Ecto neural progenitor cell (in vitro differentiated cells): ENCODE measurements at places on chromosomes 6 and 20.
A peak's percentile ranks its signal among the peaks of the same experiment; 100 is the strongest.

DNA sequence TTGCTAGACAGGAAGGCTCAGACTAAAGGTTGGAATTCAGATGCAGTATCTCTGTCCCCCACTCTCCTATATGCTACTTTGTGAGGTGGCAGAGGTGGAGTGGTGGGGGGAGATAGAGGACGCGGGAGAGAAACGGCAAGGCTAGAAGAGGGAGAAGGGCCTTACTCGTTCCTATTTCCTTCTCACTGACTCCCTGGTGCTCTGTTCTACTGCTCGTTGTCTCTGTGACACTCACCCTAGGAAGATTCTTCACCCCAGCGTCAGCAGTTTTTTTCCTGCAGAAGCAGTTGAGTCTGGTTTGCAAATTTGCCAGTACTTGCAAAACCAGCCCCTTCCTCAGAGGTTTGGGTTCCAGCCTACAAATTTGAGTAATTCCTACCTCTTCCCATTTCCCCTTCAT is 801.1 kb upstream of the SLC35B3 start:
- no peak for DNase-seq

DNA sequence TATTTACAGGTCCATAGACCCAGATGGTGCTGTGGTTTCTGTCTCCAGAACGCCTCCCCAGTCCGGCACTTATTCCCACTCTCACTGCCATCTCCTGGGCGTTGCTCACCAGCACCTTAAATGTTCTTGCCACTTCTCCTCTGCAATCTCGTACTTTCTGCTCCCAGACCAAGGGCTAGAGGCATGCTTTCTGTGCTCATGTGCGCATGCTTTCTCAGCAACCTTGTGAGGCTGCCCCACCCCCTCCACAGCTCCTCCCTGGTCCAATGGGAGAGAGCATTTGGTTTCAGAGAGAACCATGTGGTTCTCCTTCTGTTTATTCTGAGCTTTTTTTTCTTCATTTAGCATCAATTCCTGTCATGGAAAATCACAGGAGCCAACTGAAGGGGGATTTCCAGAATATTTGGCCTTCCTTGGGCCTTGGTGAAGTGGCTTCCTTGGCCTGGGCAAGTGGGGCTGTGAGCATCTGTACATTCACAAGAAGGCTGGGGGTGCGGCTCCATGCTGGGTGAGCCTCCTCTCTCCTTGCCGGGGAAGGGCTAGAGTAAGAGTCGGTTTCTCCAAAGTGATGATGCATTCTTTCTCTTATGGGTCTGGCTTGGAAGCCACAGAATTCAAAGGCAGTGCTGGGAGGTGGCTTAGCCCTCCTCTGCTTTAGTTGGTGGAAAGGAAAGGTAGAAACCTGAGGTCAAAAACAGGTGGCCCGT is 66.6 kb downstream of the PHACTR3 start:
- peak; percentile 19 for DNase-seq

DNA sequence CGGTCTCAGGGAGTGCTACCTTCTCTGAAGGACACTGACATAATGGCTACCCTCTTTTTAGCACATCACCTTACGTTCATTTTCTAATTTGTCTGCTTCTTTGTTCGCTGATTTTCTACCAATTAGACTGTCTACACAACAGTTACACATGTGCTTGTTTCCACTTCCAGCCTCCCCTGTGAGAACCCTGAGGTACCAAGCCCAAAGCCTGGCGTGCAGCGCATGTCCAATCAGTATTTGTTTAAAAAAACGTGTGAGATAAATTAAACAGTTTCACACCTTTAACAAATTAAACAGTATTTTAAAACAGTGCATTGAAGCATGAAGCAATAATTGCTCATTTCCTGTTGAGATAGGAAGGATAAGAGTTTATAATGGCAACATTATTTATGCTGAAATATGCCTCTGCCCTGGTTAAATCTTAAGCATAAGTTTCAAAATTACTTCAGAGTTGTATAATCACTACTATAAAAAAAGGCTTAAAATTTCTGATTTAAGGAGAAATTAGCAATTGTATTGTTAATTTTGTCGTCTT is 88.9 kb downstream of the MAP3K5 start:
- no peak for DNase-seq

DNA sequence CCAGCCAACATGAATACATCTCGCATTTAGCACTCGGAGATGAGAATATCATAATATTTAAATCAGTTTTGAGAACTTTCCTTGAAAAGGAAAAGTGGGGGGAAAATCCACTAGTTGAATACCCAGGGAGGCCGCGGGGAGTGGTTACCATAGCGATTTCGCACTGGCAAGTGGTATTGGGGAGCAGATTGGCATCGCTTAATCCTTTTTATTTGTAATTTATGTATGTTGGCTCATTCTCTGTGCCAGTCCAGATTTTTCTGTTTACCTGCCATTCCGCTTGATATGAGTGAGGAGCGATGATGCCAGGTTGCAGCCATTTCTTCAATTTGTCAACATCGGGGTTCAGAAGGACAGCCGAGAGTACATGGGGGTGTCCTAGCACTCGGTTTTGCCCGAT is 291.8 kb downstream of the ZNF217 start:
- no peak for DNase-seq

DNA sequence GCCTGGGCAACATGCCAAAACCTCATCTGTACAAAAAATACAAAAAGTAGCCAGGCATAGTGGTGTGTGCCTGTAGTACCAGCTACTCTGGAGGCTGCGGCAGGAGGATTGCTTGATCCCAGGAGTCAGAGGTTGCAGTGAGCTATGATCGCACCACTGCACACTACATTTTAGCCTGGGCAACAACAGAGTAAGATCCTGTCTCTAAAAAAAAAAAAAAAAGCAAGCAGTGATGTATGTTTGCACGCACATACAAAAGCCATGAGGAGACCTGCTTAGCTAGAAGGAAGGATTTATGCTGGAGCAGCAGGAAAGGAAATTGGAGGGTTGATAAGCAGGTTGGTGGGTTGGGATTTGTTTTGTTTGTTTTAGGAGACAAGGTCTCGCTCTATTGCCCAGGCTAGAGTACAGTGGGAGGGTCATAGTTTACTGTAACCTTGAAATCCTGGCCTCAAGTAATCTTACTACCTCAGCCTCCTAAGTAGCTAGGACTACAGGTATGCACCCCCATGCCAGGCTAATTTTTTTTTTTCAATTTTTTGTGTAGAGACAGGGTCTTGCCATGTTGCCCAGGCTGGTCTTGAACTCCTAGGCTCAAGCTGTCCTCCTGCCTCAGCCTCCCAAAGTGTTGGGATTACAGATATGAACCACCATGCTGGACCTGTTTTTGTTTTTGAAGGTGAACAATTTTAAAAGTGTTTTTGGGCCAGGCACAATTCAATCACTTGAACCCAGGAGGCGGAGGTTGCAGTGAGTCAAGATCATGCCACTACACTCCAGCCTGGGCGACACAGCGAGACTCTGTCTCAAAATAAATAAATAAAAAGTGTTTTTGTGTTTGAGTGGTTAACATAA is 4.0 kb downstream of the ZSWIM3 start:
- no peak for DNase-seq

DNA sequence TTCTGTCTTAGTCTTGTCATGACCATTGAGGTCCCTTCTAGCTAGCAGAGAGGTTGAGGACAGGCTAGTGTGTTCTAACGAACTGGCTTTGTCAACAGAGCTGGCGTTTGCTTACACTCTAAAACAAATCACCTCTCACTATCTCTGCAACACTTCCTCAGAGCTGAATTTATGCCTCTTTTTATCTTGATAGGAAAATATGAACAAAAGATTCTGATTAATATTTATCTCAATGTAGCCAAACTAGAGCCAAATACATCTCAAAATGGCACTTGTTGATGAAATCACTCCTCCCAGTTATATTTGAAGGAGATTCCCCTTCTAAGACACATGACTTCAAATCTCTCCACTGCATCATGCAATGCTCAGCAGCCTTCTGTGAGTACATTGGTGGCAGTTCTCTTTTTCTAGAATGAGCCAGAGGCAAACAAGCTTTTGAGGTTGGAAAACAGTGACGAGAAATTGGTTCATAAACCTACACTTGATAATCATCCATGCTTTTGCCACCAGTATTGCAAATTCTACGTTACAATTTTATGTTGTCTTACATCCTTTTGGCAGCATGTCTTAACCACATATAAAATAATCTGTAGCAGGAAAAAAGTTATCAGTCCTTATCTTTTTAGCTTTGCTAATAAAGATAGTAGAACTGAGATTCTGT is 615.7 kb upstream of the CITED2 start:
- no peak for DNase-seq

GRCh38 chr20:33139467-33139866 is 28.5 kb upstream of the BPIFA2 start:
- DNase-seq: no peak

- no peak for DNase-seq
Measured at GRCh38 chr20:45187693-45188092, 13.0 kb downstream of the PI3 start.

DNA sequence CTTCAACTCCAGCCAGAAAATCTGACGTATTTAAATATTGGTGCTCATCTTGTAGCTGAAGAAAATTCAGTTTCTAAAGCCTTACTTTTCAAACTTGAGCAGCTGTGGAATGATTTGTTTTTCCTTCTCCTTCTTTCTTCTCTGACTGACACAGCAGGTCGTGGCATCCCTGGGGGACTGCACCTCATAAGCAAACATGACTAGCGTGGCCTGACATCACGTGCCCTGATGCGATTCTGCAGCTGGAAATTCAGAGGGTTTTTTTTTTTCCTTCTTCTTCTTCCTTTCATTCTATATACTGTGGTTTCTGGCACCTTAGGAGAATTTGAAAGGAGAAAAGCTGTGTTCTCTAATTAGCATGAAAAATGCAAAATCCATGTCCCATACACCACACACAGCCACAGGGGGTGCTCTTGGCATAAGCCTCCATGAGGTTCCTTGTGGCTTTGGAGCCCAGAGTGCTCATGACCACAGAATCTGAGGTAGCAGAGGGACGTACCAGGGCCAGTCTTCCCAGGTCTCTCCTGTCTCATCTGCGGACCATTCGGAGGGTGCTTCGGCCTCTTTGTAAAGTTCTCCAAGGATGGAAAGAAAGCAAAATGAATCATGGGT is 258.5 kb upstream of the CDH4 start:
- DNase-seq: no peak

DNA sequence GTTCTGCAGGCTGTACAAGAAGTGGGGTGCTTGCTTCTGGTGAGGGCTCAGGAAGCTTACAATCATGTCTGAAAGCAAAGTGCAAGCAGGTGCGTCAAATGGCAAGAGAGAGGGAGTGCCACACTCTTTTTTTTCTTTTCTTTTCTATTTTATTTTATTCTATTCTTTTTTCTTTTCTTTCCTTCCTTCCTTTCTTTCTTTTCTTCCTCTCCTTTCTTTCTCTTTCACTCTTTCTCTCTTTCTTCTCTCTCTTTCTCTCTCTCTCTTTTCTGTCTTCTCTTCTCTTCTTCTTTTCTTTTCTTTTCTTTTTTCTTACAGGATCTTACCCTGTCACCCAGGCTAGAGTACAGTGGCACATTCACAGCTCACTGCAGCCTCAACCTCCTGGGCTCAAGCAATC is 19.5 kb downstream of the ACOT13 start:
- DNase-seq: no peak

DNA sequence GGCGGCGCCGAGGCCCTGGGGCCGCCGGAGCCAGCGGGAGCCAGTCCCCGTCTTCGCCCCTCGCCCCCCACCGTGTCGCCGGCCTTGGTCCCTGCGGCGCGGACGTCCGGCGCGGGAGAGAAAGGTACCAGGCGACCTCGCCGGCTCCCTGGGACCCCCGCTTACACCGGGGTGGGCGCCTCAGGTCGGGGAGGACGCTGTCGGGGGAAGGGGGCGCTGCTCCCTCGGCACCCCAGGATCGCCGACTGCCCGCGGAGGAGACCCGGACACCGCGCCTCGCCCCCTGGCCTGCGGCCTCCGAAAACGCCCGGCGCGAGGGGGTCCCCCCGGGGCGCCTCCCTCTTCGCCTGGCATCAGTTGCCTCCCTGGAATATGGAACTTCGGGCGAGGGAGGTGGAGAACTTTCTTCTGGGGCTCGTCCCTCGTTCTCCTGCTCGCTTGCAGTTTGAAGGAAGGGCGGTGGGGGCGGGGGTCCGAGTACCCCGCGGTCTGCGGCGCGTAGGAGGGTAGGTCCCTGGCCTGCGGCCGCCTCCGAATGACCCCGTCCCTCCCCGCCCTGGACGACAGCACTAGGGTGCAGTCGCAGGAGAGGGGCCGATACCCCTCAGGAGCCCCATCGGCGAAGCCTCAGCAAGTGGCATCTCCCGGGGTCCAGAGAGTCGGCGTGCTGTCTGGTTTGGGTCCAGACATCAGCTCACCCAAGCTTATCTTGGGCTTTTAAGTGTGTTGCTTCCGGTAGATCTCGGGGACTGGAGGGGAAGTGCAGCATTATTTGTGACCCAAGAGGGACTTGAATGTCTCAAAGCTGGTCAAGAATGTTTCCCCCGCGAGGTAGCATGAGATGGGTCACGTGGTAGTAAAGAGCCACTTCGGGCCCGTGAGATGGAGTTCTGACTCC is 549 bp downstream of the ANKRD6 start:
- peak; percentile 64 for DNase-seq

- no peak for DNase-seq
Measured at GRCh38 chr6:107750176-107750797, 73.8 kb downstream of the SCML4 start.

DNA sequence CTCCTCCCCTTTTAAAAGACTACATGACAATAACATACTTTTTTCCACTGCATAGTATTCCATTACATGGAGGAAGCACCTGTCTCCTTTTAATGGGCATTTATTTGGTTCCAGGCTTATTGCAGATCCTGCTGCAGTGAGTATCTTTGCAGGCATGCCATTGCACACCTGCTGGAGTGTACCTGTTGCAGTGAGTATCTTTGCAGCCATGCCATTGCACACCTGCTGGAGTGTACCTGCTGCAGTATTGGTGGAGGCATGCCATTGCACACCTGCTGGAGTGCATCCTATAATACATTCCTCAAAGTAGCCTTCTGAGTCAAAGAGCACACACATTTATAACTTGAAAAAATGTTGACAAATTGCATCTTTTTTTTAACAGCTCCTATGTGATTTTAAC is 1.6 kb downstream of the BFSP1 start:
- DNase-seq: no peak

DNA sequence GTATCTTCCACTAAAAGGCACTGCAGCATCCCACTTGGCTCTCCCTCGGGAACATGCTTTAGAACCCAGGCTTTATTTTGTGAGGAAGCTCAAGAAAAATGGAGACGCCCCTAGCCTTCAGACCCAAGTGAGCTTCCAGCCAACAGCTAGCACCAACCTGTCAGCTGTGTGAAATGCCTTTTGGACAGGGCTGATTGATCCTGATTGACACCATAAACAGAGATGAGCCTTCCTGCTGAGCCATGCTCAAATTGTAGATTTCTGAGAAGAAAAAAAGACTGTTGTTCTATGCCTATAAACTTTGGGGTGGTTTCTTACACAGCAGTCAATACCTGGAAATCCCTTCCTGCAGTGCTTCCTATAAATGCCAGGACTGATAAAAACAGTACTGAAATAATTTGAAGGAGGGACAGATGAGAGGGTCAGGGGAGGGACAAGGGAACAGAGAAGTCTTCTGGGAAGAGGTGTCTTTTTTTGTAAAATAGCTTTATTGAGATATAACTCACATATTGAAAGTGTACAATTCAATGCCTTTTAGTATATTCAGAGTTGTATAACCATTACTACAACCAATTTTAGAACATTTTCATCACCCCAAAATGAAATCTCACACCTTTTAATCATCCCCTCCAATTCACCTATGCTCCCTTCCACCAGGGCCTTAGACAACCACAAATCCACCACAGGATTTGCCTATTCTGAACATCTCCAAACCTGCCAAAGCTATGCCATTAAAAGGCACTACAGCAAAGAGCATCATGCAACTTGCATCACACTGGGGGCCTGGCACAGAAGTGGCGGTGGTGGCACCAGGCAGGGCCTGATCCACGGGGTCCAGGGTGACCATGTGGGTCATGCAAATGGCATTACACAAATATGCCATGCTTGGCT is 2.7 kb upstream of the STK4 start:
- no peak for DNase-seq

- no peak for DNase-seq
Measured at GRCh38 chr6:154301839-154302752, 54.5 kb downstream of the IPCEF1 start.
